ENCODE measurements at places on chromosomes 1 and 21.

DNA sequence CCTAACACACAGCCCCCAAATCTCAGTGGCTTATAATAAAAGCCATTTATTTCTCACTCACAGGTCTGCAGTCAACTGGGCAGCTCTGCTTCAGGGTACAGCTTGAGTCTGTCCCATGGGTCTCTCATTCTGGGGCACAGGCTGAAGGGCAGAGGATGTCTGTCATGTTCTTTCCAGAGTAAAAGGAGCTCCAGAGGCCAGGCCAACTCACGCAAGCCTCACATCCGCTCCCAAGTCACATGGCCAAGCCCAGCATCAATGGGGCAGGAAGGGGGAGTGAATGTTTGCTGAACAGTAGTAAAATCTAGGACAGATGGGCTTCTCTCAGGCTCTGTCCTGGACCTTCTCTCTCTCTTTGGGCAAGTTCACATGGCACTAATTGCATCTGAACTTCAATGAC lies 7.1 kb upstream of the SSBP3 start:
- DNase-seq, result no peak

DNA sequence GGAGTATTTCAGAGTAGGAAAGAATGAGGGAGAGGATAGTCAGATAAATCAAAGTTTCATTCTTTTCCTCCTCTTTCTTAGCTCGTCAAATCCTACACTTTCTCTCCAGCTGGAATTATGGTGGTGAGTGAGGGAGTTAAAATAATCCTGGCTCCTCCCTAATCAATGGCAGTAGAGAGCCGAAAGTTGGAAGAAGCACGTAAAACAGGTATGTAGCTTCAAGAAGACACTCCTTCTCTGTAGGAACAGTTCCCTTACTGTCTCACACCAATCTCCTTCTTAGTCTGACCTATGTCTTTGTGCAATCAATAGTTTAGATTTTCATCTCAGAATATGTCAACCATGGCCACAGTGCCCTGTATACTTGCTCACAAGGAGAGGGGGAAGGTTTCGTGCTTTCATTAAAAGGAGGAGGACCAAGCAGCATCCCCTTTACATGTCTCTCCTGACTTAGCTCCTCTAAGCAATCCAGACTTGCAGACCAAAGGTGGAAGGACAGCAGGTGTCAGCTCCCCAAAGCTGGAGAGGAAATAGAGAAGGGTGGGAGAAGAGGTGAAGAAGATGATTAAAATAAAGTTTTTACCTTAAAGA lies 878 bp downstream of the MINDY1 start:
- no peak for DNase-seq

DNA sequence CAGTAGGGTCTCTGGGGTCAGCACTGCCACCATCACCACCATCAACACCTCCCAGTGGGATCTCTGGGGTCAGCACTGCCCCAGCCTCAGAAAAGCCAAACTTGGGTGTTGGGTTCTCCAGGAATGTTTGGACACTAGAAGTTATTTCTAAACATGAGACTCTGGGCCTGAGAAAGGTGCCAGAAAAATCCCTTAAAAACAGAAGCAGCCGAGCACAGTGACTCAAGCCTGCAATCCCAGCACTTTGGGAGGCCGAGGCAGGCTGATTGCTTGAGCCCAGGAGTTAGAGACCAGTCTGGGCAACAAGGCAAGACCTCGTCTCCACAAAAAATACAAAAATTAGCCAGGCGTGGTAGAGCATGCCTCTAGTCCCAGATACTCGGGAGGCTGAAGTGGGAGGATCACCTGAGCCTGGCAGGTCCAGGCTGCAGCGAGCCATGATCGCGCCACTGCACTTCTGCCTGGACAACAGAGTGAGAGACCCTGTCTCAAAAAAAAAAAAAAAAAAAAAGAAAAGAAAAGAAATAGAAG lies 470 bp downstream of the PTAFR start:
- DNase-seq, result no peak

DNA sequence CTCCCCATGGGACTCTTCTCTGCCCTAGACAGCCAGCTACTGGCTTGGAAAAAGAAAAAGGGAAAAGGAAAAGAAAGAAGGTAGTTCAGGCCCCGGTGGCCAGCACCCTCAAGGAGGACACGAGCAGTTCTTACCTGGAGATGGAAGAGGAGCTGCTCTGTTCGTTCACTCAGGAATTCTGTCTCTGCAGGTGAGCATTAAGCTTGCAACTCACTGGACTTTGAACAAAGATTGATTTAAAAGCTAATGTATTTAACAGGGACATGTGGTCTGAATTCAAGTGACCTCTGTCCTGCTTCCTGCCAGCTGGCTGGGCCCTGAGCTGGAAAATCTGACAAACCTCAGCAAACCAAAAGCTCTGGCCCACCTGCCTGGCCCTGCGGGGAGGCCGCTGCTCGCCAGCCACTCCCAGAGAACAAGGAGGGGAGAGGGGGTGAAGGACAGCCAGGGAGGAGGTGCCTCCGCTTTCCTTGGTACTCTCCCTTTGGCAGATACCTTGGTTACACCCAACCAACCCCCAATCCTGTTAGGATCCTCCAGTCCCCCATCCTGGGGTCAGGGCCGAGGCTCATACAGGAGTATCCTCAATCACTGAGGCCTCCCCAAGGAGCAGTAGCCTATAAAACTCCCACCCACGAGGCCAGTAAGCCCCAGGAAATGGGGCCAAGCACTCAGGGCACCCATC lies at the start of gene PDZK1:
PDZK1 (minus strand) TSS at position 186 of the 685 bp plus-strand sequence. CDS start 19,347 bp downstream, outside the sequence.
- no peak for DNase-seq

DNA sequence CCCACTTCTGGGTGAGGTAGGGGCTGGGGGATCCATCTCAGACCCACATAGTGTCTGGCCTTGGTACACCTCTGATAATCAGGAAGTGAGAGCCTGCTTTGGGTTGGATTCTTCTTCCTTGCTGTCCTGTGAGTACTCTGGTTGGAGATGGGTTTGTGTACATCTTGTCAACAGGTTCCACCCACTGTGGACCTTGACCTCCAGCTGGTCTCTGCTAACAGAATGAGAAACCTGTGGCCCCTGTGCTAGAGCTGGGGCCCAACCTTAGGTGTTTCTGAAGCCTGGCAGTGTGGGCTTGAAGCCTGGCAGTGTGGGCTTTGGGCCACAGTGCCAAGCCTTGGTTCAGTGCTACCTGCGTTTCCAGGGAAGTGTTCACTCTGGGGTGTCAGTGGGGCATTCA lies 2.6 kb downstream of the ZBTB48 start:
- DNase-seq, result no peak

DNA sequence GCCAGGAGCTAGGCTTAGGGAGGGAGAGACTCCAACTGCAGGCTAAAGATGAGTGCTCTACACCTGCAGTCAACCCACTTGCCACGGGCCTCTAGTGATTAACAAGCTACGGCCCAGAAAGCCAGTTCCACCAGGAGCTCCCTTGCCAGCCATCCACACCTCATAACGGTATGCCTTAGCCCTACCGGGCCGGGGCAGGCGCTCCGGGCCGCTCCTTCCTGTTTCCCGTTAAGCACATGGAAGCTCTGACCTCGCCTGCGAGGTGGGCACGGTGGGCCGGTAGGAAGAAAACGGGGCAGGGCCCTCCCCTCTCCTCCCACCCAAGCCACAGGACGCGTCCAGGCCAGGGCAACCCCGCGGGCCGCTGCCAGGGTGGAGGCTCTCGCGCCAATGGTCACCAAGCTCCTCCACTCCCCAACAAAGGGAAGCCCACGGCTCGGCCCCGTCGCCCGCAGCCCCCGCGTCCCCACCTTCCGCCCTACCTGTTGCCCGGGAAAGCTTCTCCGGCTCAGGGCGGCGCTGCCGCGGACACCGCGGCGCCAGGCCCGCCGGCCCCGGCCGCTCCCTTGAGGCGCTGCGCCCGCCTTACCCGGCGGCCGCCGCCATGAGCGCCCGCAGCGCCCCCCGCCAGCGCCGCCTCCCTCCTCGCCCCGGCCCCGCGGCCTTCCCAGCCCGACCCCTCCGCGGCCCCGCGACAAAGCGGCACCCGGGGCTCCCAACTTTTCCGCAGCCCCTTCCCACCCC lies 627 bp downstream of the CERS2 start:
- no peak for DNase-seq

DNA sequence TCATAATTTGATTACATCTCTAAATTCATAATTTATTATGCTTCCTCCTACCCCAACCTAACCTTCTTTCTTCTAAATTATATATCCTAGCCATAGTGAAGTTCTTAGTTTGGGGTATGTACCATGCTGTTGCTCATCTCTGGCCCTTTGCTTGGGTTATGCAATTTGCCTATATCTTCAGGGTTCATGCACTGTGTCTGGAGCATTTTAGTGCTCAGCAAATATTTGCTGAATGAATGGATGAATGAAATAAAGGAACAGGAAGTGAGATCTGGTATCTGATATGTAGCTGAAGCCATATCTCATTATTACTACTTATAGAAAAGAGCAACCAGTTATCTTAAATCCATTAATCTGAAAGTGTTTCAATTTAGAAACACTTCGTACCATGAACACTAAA lies 137.6 kb downstream of the GPATCH2 start:
- no peak for DNase-seq

GRCh38 chr1:118339400-118340124 lies 154.5 kb upstream of the SPAG17 start:
- no peak for DNase-seq

- DNase-seq, result no peak
Measured at GRCh38 chr1:32501865-32502264, 37.0 kb downstream of the ZBTB8B start.

All from SK-N-MC (cell line).